ENCODE measurements at places on chromosomes 1 and 21.

DNA sequence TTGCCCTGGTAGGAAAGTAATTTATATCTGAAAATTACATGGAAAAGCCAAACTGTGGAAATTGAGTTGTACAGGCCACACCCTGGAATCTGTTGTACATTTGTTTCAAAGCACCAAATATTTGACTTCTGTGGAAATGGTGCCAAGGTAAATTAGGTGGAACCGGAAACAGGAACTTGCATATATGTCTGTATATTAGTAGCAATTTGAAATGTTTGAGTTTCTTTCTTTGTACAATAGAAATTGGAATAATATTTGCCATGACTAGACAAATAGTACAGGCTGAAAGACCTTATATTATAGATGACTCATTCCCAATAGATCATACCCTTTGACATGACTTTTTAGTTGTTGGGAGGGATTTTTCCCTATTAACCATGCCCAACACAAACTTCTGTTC is 10.5 kb upstream of the TAF1A start:
- DNase-seq, result no peak

DNA sequence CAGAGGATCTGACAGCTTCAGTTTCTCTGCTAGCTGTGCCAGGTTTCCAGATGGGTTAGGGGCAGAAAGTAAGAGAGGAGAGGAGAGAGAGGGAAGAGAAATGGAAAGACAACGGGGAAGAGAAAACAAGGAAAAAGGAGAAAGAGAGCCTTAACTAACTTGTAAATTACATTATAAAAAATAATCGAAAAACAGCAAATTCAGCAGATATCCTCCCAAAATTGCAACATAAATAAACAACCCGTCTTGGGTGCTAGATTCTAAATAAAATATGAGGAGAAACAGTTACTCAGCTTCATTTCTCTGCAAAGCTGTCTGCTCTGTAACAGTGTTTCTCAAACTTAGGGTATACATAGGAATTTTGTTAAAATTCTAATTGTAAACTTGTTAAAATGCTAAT is 29.2 kb downstream of the SEC16B start:
- DNase-seq, result no peak

DNA sequence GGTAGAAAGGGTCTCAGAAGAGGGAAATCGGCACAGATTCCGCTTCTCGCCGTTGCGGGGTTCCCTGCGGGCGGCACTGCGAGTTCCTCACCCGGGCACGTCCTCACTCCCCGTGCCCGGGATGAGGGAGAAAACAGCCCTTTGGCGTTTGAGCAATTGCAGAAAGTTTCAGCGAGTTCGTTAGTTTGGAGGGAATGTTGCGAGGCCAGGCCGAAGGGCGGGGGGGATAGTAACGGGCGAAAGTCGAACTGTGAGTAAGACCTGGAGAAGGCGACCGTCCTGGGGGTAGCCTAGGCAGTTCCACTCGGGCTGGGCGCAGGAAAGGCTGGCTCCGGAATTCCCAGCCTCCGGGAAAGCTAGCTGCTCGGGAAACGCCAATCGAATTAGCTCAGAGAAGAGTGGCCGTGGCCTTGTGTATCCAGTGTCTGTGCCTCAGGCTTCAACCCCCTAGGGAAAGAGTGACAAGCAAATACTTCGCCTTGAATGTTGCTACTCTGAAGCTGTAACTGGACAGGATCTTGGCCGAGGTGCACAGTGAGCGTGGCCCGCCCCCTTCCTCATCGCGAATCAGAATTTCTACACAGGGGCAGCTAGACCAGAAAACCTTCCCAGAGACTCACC is 787 bp downstream of the PTGFR start:
- DNase-seq, result no peak

- no peak for DNase-seq
Observed at GRCh38 chr1:184465489-184466146, 78.8 kb downstream of the C1orf21 start.

DNA sequence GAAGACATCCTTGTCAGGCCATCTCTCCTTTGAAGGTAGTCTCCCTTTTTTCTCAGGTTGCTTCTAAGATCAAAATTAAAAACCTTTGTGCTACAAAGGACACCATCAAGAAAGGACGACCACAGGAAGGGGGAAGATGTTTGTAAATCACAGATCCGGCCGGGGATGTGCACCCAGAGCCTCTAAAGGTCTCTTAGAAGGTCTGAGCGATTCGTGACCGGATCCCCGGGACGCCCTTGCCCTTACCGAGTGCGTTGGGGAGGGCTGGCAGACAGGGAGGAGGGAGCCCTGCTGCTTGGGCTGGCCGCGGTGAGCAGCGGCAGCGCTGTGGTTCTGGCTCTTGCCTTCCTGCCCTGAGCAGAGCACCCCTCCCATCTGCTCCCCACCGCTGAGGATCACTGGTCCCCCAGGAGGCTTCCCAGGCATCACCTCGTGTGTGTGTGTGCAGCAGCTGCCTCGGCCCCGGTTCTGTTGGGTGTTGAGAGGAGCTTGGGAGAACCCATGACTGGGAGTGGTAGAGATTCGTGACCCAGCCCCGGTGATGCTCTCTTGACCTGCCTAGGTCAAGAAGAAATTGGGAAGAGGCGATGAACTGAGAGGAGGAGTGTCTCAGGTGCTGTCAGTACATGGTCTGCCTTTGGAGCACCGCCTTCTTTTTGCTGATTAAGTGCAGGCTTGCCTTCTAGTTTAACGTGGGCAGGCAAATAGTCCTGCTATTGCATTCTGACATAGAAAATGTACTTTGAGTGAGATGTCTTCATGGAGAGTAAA is 34.5 kb downstream of the AGPAT3 start:
- DNase-seq, result no peak

DNA sequence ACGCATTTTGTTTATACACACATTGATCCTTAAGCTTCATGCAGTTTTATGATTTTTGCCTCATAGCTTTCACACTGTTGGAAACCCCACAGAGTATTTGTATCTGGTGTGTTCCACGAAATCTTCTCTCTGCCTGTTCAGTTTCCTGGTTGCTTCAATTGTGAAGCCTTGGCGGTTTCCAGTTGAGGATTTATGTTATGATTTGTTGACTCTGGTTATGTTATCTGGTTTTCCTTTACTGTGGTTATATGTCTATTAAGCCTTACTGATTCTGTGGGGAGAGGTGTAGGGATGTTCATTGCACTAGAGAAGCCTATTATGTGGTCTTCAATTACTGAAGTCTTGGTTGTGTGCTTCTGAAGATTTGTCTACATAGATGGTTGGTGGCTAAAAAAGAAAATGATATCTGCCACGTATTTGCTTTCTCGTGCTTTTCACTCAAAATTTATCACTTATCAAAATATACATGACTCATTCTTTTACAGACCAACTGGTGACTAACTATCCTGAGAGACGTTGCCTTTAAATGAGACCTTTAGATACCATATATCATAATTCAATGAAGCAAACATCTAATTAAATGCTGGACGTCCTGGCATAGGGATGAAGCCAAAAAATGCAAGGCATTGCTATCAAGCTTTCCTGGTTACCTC is 488.0 kb upstream of the B3GALT2 start:
- DNase-seq, result no peak

DNA sequence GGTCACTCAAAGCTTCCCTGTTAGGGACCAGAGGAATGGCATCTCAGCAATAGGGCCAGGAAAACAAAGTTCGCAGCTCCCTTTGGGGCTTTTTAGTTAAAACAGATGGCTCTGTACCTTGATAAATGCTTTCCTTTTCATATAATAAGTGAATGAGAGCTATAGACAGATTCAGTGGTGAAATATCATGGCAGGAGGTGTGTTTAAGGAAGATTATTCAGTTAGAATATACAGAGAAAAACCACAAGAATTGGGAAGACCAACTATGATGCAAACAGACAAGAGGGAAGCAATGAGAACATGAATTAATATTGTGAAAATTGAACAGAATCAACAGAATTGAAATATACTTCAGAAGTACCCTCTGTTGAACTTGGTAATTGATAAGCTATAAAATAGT is 379.4 kb downstream of the PLPP3 start:
- DNase-seq, result no peak

GRCh38 chr1:59333626-59334277 is 36.9 kb downstream of the FGGY start:
- DNase-seq, result no peak

DNA sequence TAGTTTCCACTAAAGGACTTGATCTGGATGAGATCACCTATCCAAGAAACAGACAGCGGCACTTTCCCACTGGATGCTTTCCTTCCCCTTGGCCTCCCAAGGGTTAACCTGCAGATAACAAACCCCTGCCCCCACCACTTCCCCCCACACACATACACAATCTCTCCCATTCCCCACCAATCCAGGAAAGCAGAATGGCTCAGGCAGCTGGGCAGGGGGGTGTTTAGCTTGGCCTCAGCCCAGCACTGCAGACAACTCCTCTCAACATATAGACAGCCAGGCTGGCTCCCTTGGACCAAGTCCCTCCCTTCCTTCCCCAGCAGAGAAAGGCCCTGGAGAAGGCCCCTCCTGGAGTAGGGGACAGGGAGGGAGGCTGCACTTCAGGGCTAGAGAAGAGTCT is 24.6 kb downstream of the PLEKHA6 start:
- DNase-seq, result no peak

DNA sequence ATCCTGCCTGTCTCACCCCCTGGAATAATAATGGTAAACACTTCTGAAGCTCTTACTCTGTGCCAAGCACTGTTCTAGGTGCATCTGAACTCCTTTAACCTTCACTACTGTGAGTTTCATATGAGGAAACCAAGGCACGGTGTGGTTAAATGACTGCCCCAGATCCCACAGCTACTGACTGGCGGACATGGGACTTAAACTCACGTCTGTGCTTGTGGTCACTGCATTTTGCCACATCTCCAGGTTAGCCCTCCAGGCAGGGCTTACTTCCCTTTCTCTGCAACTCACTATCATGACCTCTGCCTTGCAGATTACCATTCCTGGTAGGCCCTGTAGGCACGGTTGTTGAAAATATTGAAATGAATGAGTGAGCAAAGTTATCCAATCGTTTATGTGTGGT is 83.4 kb downstream of the ADSS2 start:
- no peak for DNase-seq
